ENCODE measurements at places on chromosomes 16 and 17. TPM values are rescaled to one million over a fixed set of nuclear protein-coding genes. Genes with fewer than 3 reads are reported as not detected.

DNA sequence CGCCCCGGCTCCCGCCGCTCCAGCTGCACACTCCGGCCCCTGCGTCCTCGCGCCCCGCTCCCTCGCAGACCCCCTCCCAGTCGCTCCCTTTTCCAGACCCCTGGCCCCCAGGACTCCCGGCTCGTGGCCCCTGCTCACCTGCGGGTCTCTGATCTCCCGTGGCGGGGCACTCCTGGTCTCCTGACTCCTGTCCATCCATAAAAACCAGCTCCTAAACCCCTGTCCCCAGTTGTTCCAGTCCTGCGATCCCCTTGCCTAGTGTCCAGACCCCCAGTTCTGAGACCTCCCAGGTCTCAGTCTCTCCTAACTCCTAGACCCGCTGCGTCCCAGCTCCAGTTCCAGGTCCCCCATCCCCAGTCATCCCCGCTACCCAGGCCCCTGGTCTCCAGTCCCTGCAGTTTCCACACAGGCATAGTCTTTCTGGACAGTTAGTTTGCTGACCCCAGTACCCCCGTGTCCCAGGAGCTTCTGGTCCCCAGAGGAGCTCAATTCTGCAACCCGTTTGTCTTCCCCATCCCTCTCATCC lies 379 bp downstream of the SNX29 start:
- peak overlapping the region; percentile 89 for H3K4me3 ChIP-seq

GRCh38 chr16:47276522-47276921 lies 132.8 kb upstream of the NETO2 start:
- H3K36me3 ChIP-seq: no peaks in the 10 kb centered on the region
- no peak for DNase-seq
- no peak overlapping the region for H3K4me3 ChIP-seq
- no peaks in the 10 kb centered on the region for H3K27me3 ChIP-seq

- peaks cover 7% of the 10 kb centered on the region for H3K4me1 ChIP-seq
- H3K27ac ChIP-seq: no peak overlapping the region
- no peak for DNase-seq
Measured at GRCh38 chr16:4290236-4290830, 17.5 kb upstream of the TFAP4 start.

DNA sequence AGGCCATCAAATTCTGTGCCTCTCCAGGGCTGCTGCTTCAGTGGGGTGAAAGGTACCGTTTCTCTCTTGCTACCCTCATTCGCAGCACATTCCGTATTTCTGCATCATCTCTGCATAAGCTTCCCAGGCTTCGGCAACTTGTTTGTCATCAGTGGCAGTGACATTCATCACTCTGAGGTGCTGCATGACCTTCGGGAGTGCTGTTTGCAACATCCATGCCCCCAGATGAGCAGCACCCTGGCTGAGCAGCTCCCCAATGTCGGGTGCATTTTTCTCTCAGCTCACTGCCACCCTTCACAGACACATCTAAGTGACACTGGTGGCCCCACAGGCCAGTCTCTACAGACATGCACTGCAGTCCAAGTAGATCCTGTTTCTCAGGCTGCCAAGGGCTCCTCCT lies 3.8 kb downstream of the CREBBP start:
- no peaks in the 10 kb centered on the region for H3K27me3 ChIP-seq
- no peak for DNase-seq
- peaks cover 13% of the 10 kb centered on the region for H3K4me1 ChIP-seq
- H3K27ac ChIP-seq: no peak overlapping the region
- no peaks in the 10 kb centered on the region for H3K36me3 ChIP-seq

DNA sequence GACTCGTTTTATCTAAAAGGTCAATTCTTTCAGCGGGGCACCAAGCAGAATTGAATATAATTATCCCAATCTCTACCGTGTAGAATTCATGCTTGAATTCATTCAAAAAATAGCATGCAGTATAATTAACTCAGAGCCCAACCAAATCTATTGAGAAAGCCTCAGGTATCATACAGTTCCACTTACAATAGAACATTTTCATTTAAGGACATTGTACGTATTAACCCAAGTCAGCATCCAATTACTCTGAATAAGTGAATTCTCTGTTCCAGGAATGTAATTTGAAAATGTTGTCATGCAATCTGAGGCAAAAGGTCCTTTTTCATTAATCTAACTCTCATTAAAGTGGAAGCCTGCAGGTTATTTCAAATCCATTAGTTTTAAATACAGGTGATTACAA lies 78.5 kb downstream of the SALL1 start:
- DNase-seq: no peak
- no peak overlapping the region for H3K4me3 ChIP-seq
- H3K36me3 ChIP-seq: no peaks in the 10 kb centered on the region
- H3K4me1 ChIP-seq: no peaks in the 10 kb centered on the region

- no peak for DNase-seq
- no peak overlapping the region for H3K4me3 ChIP-seq
- H3K27me3 ChIP-seq: no peaks in the 10 kb centered on the region
- no peak overlapping the region for H3K27ac ChIP-seq
- peaks cover 5% of the 10 kb centered on the region for H3K36me3 ChIP-seq
Measured at GRCh38 chr17:51035431-51035830, 85.2 kb downstream of the SPAG9 start.

DNA sequence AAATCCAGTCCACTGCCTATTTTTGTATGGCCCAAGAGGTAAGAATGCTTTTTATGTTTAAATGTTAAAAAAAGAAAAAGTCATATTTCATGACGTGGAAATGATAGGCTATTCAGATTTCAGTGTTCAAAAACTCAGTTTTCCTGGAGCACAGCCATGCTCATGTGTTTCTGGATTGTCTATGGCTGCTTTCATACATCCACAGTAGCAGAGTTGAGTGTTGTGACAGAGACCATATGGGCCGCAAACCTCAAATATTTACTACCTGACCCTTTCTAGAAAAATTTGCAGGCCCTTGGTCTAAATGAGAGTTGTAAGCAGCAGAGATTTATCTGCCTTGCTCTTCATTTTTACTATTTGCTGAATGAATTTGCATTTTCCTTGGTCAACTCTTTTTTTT lies 264.1 kb downstream of the CBLN1 start:
- no peak for DNase-seq
- no peaks in the 10 kb centered on the region for H3K36me3 ChIP-seq
- H3K4me1 ChIP-seq: no peaks in the 10 kb centered on the region
- H3K4me3 ChIP-seq: no peak overlapping the region
- H3K27me3 ChIP-seq: no peaks in the 10 kb centered on the region

The ZPBP2 gene
- polyA plus RNA-seq: not detected

The HES7 gene
- polyA plus RNA-seq: not detected

The ARHGAP23 gene
- polyA plus RNA-seq: 2.7 TPM
